ENCODE measurements at places on chromosomes 1 and 21.

DNA sequence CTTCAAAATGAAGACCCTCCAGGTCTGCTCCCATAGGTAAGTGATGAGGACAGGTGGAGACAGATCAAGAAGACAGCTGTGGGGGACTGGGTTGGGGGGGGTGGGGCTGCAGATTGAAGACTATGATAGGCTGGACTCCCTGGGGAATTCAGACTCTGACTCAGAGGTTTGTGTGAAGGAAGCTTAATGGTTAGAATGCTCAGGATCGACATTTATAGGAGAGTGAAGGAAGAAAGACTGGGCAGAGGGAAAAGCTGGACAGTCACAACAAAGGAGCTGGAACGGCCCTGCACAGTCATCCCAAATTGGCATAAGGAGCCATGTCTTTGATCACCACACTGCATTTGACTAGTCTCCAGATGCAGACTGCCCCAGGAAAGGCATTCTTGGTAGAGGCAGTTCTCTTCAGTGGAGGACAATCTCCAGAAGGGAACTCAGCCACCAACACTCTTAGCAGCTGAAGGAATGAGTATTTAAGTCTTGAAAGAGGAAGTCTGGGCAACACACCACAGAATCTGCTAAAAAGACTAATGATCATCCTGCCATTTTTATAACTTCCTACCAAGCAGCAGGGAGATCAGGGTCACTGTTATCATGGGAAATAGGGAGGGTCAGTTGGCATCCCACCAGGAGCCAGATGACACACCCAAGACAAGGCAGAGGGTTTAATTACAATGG lies 120.0 kb upstream of the ZC3H11B start:
- no peak for DNase-seq

- DNase-seq = no peak
Observed at GRCh38 chr1:100100202-100100601, 32.5 kb downstream of the SASS6 start.

DNA sequence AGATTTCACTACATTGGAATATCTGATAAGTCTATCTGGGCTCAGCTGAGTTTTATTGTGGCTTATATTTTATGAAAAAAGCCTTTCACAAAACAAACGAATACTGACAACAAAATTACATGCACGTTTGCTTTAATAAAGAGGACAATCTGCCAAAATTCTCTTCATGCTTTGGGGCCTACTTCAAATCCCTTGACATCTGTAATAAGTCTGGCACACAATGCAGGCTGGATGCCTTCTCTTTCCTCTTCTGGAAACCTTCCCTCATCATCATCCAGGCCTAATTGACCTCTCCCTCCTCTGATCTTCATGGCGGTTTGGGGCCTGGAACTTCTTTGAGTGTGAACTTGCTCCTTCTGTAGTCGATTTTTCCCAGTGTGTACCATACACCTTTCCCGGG lies 70.3 kb downstream of the MAP10 start:
- DNase-seq = no peak

DNA sequence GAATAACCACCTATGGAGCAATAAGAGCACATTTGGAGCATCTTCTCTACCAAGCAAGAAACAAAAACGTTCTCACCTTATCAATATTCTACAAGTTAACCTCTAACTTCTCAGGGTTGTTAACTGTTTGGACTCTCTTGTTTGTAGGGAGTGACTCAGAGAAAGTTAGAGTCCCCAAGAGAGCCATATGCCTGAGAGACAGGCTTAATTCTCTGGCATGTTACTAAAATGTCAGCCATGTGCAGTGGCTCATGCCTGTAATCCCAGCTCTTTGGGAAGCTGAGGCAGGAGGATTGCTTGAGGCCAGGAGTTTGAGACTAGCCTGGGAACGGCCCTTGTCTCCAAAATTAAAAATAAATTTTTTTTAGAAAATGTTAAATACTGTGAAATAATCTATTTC lies 4.2 kb upstream of the HENMT1 start:
- DNase-seq = no peak

DNA sequence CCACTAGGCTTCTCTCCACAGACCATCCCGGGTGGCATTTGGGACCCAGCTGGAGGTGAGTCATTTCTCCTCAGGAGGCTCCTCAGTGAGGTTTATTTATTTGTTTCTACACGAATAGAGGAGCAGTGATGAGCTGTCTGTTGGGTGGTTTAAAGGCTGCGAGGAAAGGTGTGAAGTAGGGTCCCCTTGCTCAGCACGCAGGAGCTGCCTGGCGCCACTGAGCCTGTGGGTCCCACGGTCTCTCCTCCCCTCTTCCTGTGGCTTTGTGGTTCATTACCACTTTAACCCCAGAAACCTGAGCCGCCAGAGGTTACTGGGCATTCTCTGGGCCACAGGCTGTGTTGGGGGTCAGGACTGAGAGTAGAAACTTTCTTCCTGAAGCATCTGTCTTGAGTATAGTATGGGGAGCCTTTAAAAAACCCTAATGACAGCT lies 39.9 kb downstream of the IL6R start:
- no peak for DNase-seq

- DNase-seq = no peak
Observed at GRCh38 chr1:101207891-101208290, 28.9 kb upstream of the S1PR1 start.

DNA sequence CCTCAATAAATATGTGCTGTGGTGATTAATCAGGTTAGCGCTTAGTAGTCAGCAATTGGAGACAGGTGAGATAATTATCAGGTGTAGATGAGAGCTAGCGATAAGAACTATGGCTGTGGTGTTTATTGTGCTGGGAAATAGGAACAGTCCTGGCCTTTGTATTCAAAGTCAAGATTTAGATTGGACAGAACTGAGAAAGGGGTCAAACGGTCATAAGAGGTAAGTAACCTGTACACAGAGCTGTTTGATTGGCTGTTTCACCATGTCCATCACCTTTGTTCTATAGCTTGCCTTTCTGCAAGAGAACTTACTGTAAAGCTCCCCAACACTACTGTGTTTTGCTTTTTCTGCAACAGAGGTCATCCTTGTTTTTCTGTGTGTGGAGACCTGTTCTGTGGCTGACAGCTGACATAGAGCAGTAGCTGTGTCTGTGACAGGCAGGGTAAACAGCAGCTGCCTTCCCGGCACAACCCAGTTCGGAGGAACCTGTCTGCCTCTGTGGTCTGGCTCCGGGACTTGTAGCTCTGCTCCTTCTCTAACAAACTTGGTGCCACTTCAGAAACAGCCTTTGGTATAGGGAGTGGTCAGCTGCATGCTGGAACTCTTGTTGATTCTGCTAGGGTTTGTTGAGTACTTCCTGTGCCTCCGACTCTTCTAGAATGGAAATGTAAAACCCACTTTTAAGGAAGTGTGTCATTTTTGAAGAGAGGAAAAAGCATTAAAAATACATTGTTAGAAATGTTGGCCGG lies 21.1 kb upstream of the CDC42 start:
- no peak for DNase-seq

DNA sequence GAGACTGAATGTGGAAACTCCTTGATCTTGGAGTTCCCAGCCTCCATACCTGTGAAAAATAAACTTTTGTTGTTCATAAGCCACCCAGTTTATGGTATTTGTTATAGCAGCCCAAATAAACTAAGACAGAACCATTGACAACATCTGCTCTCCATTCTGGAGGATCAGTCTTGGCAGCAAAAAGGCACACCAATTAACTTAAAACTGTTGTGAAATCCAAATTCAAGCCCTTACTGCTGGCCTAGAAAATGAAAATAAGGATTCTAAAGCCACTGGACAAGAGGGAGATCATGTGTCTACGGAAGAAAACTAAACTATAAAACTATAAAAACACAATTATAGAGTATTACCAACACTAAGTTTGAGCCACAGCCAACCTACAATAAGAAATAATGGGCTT lies 172.1 kb upstream of the RNPC3 start:
- no peak for DNase-seq

DNA sequence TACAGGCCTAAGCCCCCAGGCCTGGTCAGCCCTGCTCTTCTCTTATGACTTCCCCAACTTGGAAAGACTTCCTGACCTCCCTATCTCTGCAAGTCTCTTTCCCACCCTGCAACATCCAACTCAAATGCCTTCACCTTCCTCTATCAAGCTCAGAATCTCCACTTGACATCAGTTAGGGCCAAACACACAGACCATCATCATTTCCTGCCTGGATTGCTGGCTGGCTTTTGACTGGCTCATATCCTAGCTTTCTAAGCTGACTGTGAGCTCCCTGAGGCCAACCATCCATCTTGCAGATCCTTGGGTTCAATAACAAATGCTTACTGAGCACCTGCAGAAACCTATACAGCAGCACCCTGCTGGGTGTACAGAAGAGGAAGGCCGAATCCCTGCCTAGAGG lies 137.3 kb upstream of the EDN2 start:
- DNase-seq = no peak

- DNase-seq = no peak
Observed at GRCh38 chr1:181791721-181792120, 269.8 kb downstream of the ZNF648 start.

- no peak for DNase-seq
Observed at GRCh38 chr1:55184859-55185258, 30.3 kb downstream of the USP24 start.

- no peak for DNase-seq
Observed at GRCh38 chr1:30538226-30538992, 185.0 kb downstream of the MATN1 start.

- no peak for DNase-seq
Observed at GRCh38 chr1:31696242-31696641, 7.6 kb downstream of the COL16A1 start.

- peak; percentile 44 for DNase-seq
Observed at GRCh38 chr1:210143465-210144062, 89.0 kb upstream of the SERTAD4 start.

- DNase-seq = no peak
Observed at GRCh38 chr1:223473601-223474344, 80.6 kb downstream of the CCDC185 start.

- DNase-seq = no peak
Observed at GRCh38 chr1:82586473-82586872, 785.7 kb downstream of the ADGRL2 start.

DNA sequence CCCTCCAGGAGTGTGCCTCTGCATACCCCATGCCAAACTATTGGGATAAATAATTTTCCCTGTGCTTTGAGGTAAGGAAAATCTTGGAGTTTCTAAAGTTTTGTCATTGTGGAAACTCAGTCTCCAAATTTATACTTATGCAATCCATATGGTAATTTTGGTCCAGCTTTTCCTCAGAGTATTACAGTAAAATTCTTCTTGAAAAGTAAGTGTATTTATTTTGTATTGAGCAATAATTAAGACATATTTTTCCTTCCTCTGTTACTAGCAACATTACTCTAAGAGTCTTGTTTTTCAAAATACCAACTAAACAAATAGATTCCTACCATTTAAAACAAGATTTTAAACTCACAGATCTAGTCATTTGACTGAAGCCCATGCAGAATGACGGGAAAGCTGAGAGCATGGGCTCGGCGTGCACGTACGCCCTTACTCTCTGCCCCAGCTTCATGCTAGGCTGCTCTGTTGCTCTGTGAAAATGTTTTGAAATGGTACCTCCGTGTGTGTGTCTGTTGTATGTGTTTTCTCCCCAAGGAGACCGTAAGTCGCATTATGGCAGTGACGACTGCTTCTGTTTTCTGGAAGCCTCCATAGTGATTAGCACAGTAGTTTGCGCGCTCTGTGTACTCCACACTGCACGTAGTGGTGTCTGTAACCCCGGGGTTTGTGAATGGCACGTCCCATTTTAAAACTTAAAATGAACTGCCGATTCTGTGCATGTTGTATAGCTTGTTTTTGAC lies 165.3 kb downstream of the SDCCAG8 start:
- DNase-seq = peak; percentile 73
